RCC 7860 (cell line): ENCODE measurements at places on chromosomes 13 and 19.

DNA sequence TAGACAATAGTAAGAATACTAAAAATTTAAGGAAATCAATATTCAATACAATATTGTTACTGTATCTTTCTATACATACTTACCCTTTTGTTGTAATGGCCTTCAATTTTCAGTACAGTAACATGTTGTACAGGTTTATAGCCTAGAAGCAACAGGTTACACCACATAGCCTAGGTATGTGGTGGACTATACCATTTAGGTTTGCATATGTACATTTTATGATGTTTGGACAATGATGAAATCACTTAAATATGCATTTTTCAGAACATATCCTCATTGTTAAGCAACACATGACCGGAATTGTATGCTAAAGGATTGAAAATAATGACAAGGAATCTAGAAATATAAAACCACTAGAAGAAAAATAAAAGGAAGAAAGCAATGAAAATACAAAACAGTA, 611.4 kb downstream of the DACH1 start:
- DNase-seq: no peak

GRCh38 chr13:49421391-49421790, 22.5 kb downstream of the CAB39L start:
- DNase-seq: no peak

GRCh38 chr19:35307931-35308330, 16.0 kb downstream of the MAG start:
- no peak for DNase-seq

- DNase-seq: no peak
Measured at GRCh38 chr13:85520445-85520844, 278.8 kb downstream of the SLITRK6 start.

DNA sequence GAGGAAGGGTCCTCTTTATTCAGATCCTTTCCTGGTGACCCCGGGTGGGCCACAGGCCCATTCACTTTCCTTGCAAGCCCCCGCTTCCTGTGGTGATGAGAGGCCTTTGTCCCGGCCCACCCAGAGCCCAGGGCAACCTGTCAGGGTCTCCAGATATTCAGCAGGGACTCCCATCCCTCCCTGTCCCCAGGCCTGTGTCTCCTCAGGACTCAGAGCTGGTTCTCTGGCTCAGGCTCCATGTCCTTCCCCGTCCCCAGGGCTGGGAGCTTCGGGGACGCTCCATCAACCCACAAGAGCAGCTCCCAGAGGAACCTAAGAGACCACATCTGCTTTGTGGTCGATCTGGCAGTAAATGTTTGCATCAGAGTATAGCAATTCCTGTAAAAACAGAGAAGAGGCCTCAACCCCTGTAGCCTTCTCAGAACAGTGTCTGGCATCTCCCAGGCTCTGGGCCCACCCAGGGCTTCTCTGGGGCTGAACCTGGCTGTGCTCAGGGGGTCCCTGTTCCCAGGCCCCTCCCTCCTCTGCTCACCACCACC, 7.8 kb downstream of the CEACAM4 start:
- DNase-seq: no peak

GRCh38 chr13:76762721-76763120, 123.5 kb downstream of the KCTD12 start:
- no peak for DNase-seq

DNA sequence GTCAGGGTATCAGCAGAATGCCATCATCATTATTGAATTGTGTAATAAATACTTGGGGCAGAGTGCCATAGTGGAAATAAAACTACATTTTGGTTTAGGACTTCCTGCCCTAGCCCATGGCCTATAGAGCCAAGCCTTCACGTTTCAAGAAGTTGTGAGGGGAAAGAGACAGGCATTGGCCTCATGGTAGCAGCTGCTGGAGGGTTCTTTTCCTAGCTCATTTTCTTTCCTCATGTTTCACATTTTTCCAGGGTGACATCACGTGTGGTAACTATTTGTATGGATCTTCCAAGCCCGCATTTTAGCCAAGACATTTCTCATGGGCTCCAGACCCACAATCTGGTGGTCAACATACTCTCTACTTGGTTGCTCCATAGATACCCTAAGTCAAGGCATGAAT, 80.4 kb downstream of the LRCH1 start:
- DNase-seq: peak; percentile 83

DNA sequence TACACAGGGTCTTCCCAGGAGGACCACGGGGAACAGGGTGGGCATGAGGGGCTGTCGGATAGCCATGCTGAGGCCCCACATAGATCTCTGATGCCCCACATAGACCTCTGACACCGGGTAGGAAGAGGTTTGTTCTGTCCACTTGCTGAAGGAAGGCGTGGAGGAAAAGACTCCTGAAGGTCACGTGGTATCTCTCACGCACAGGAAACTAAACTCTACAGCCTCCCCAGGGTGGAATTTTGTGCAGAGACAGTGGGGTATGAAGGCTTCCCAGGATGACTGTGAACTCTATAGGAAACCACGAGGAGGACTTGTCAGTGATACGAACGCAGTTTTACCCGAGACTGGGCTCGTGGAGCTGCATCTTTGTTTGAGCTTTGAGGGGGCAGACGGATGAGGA, 2.8 kb downstream of the EVI5L start:
- DNase-seq: no peak

DNA sequence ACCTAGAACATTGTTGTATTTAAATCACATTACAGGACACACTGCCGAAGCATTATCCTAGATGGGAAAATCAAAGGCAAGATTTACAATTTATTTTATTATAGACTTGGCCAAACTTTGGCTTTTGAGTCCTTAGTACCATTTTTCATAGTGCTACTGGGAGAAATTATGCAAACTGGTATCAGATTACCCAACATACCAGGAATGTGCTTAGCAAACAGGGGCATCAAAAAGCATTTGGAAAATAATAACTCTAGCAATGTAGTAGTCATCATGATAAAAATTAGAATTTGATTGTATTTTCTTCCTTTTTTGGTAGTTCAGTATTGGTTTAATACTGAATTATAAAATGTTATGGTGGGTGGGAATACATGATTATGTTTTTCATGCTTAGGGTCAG, 34.0 kb downstream of the GPC6 start:
- DNase-seq: no peak

GRCh38 chr19:55086730-55087541, 11.3 kb downstream of the EPS8L1 start:
- DNase-seq: peak; percentile 77

DNA sequence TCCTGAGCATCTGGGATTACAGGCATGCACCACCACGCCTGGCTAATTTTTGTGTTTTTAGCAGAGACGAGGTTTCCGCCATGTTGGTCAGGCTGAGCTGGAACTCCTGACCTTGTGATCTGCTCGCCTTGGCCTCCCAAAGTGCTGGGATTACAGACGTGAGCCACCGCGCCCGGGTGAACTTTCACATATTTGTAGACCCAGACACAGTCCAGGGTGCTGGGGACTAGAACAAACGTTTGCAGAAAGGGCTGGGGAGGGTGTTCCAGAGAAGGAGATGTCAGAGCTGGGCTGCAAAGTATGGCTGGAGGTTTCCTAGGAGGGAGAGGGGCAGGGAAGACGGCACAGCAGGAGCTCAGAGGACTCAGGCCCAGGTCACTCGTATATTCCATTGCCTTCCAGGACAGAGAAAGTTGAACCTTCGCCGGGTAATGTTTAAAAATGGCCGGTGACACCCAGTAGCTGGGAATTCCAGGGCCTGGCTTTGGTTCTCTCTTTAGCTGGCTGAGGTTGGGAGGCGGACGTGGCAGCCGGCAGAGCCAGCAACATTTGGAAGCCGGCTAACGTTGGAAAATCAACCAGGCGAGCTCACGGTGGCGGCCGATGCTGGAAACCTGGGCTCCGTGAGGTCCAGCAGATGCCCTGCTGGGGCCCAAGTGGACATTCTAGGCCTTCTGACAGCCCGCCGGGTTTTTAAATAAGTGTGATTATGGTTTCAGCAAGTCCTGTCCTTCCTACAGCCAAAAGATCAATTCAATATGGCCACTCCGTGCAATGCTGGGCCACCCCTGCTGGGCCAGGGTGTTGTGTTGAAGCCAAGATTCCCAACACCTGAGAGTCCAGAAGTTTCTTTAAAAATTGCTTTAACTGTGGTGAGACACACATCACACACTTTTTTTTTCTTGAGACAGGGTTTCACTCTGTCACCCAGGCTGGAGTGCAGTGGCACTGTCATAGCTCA, 41.5 kb downstream of the NFIC start:
- no peak for DNase-seq

- DNase-seq: no peak
Measured at GRCh38 chr19:42040031-42040430, 30.0 kb downstream of the GRIK5 start.

DNA sequence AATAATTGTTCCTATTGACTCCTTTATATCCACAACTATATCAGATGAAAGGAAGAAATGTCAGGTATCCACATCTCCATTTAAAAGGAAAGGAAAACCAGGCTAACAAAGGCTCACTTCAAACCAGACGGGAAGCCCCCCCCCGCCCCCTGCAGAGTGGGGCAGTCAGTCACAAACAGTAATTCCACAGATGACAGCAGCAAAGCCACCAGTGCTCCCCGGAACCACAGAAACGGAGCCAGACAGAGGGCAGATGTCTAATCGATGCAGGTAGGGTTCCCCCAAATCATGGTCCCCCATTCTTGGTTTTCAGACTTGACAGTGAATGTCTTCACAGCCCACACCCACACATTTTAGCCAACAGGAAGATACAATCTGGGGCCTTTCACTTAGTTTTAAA, 100.8 kb downstream of the STK24 start:
- DNase-seq: no peak

DNA sequence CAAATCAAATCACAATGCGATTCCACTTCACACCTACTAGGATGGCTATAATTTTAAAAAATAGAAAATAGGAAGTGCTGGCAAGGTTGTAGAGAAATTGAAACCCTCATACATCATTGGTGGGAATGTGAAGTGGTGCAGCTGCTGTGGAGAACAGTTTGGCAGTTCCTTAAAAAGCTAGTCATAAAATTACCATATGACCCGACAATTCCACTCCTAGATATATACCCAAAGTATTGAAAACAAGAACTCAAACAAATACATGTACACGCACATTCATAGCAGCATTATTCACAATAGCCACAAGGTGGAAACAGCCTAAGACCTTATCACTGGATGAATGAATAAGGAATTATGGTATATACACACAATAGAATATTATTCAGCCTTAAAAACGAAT, 12.0 kb downstream of the HMGB1 start:
- no peak for DNase-seq

DNA sequence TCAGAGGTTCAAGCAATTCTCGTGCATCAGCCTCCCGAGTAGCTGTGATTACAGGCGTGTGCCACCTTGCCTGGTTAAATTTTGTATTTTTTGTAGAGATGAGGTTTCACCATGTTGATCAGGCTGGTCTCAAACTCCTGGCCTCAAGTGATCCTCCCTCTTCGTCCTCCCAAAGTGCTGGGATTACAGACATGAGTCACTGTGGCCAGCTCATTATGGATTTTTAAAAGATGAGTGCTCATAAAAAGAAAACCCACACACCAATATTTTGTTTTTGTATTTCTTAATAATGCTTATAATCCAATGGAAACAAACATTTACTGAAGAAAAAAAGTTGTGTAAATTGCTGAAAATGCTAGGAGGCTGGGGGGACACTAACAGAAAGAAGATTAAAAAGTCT, 5.0 kb upstream of the MICU2 start:
- no peak for DNase-seq

GRCh38 chr19:18292810-18293641, 11.6 kb upstream of the JUND start:
- DNase-seq: peak; percentile 68

- DNase-seq: no peak
Measured at GRCh38 chr13:27830010-27830409, 37.7 kb downstream of the GSX1 start.

DNA sequence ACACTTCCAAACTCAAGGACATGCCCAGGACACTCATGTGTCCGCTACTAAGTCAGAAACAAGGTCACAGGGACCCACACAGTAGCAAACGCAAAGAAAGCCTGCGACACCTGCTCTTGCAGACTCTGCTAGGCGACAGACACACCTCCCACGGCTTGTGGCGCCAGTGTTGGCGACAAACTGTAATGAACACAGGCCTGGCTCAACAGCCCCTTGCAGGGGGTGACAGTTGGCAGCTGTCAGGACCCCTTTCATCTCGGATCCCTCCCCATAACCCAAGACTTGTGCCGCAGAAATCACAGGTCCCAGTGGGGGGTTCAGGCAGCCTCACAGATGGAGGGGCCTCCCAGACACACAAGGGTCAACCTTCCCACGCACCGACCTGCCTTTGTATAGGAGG, 364 bp downstream of the CKM start:
- DNase-seq: no peak
